ENCODE measurements at places on chromosomes 11 and 22. TPM values are rescaled to one million over a fixed set of nuclear protein-coding genes. Genes with fewer than 3 reads are reported as not detected.
A peak's percentile ranks its signal among the peaks of the same experiment; 100 is the strongest.

- DNase-seq: no peak
Measured at GRCh38 chr11:1099519-1100355, 25.1 kb downstream of the MUC2 start.

Gene MB
- 0.35 TPM for total RNA-seq

DNA sequence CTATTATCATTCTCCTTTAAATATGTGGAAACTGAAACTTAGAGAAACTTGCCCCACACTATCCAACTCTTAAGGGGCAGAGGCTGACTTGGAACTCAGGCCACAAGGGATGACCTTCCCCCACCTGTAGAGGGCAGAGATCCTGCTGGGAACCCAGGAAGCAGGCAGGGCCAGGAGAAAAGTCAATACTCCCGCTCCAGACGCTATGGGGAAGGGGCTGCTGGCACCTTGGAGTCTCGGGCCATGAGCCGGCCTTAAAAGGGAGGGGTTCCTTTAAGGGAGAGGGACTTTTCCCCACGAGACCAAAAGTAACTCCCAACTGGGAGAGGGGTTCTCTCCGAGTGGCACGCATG lies 620 bp upstream of the ANO5 start:
- peak; percentile 57 for DNase-seq

- DNase-seq: peak; percentile 39
Measured at GRCh38 chr22:31133911-31134310, 6.4 kb downstream of the PLA2G3 start.

Gene PKDREJ
- total RNA-seq: not detected

DNA sequence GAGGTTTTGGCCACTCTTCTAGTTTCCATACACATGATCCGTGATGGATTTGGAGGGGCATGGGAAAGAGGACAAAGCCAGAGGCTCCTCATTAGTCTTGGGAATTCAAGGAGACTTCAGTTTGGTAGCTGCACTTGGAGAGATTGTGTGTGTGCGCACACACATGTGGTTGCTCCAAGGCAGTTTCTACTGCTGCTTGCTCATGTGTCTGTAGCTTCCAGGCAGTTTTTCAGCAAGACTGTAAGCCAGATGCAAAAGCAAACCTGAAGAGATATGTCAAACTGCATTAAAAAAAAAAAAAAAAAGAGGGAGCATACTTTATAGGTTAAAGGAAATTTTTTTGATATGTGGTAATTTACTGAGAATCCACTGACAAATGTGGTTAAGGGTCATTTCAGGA lies 95.7 kb downstream of the OSBP2 start:
- no peak for DNase-seq

Gene LMO2
- 0.87 TPM for total RNA-seq

GRCh38 chr11:15536438-15536837 lies 421.7 kb downstream of the INSC start:
- DNase-seq: no peak

Gene BACE1-AS
- total RNA-seq: 5.1 TPM

DNA sequence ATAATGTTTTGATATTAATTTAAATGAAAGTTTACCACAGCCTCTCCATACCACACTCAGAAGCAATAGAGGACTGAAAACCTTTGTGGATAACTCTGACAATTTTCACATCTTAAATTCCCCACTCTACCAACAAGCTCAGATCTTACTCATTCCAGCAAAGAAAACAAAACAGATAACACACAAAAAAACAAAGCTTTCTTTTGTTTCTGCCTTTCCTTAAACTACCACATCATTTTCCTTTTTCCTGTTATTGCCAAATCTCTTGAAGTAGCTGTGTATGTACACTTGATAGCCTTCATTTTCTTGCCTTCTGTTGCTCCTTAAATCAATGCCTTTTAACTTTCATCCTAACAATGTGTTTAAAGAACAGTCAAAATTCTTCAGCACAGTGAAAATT lies 484.9 kb downstream of the NTM start:
- DNase-seq: no peak

DNA sequence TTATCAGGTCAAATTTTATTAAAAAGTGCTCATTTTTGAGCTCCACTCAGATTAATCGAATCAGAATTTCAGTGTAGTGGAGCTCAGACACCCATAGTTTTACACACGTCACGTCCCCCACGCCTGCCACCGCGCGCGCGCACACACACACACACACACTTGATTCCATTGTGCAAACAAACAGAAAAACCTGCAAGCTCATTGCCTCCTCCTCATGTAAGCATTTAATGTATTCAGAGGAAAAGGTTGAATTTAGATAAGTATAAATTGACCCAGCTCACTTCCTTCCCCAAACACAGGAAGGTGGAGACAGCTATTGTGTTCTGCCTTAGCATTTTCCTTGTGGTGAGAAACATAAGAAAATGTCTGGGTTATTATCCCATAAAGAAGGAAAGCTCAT lies 336.7 kb downstream of the LUZP2 start:
- DNase-seq: no peak

DNA sequence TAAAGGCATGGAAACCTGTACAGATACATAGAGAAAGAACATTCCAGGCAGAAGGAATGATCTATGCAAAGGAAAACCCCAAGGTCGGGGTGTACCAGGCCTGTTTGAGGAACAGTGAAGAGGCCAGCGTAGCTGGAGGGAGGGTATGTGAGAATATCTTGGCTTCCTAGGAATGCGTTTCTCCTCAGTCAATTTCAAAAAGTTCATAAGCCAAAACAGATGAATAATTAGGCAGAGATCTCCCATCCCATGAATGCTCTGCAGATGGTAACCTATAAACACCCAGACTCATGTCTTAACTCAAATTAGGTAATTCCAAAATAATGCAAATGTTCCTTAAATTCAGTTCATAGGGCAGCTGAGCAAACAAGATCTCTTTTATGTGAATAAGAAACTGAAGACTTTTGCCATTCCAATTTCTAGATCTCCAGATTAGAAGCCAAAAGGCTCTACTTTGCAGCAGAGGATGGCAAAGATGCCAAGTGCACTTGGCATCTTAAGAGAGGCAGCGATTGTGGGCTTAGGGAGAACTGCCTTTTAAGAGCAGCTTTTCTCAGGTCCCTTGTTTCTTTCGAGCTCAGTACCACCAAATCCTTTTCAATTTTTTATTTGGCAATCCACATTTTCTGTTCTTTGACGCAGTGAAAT lies 13.2 kb downstream of the FAM118B start:
- no peak for DNase-seq

Gene ANO9
- 2.2 TPM for total RNA-seq

Gene CD3D
- 1.5 TPM for total RNA-seq

GRCh38 chr11:74084796-74085541 lies 76.1 kb upstream of the UCP3 start:
- DNase-seq: no peak

Gene TOM1
- total RNA-seq: 27.1 TPM

Data from H7 (cell line).